Right ventricle myocardium superior (tissue), 1 donor: ENCODE measurements at places on chromosomes 3 and 15. TPM values are rescaled to one million over a fixed set of nuclear protein-coding genes. Genes with fewer than 3 reads are reported as not detected.

DNA sequence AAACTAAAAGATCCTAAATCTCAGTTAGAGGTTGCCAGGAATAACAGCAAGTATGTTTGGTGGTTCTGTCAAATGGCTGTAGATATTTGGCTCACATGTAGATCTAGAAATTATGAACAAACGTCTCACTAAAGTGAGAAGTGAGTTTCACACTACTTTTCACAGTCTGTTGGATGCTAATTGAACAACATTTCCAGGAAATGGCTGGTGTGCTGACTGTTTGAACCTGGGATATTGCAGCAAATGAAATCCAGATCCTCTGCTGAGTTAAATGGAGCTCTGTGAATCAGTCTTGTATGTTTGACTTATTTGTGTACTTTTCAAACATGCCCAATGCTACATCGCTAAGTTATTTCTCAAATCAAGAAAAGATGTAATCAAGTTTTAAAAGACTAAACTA lies 21.3 kb upstream of the RSL24D1 start:
- DNase-seq, result no peak

GRCh38 chr15:68497206-68497910 lies 65.4 kb upstream of the ITGA11 start:
- DNase-seq, result no peak

Gene HAPLN3
- 2.0 TPM for total RNA-seq

GRCh38 chr3:170565495-170565894 lies 20.4 kb downstream of the SLC7A14 start:
- DNase-seq, result no peak

DNA sequence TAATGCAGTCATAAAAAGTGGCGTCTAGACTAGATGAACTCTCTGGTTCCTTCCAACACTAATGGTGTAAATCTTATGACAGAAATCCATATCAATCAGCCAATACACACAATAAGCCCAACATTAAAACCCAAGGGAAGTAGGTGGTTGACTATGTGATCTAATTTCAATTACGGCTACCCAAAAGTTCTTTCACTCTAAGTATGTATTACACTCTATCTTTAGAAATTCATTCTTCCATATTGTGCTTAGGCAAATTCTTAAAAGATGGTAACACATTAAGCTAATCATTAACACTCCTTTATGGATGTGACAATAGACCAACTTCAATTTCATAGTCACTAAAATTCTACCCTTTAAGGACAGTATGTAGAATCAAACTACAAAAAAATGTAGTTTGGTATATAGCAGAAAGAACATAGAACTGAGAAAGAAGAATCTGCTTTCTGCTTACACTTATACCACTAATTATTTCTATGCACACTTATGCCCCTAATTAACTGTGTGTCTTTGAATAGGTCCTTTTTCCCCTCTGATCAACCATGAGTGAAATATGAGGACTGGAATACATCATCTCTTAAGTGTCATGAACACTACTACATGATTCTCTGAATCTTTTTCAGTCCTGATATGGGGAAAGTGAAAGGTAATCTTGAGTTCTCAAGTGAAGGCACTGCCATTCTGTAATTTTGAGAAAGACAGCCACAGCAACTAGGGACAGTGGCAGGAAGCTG lies 557.6 kb downstream of the IGSF11 start:
- DNase-seq, result no peak

Gene SNRPN
- 417 TPM for total RNA-seq

DNA sequence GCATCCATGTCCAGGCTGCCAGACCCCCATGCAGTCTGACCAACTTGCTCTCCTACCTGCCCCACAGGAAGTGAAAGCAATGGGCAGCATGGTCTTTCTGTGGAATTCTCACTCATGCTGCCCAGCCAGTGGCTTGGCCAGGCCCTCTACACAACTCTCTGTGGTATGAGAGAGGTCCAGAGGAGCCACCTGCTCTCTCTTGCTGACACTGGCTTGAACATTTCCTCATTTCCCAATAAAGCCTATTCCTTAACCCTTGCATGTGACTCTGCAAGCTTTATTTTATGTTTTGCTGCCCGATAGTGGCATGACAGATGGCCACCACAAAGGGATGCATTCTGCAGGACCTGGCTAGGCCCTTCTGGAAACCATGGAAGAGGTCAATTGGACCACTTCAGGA lies 53.8 kb downstream of the CCR1 start:
- no peak for DNase-seq

GRCh38 chr15:79811406-79812405 lies 85.1 kb downstream of the MTHFS start:
- peak; percentile 84 for DNase-seq

DNA sequence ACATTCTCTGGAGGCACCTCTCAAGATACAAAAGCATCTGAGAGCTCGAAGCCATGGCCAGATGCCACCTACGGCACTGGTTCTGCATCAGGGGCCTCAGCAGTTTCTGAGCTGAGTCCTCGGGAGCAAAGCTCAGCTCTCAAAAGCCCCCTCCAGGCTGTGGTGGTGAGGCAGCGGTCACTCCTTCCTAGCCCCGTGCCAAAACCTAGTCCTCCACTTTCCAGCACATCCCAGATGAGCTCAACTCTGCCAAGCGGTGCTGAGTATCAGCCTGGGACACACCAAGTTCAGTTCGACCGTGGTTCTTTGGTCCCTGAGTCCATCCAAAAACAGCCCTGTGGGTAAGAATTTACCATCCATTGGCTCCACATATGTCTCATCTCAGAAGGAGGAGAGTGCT lies 79.3 kb upstream of the STT3B start:
- DNase-seq, result no peak

GRCh38 chr3:180390313-180390712 lies 211.7 kb upstream of the TTC14 start:
- no peak for DNase-seq

Gene CCDC54
- total RNA-seq, result not detected

- no peak for DNase-seq
These were observed 23.3 kb downstream of the POPDC2 start for GRCh38 chr3:119636891-119637611.

DNA sequence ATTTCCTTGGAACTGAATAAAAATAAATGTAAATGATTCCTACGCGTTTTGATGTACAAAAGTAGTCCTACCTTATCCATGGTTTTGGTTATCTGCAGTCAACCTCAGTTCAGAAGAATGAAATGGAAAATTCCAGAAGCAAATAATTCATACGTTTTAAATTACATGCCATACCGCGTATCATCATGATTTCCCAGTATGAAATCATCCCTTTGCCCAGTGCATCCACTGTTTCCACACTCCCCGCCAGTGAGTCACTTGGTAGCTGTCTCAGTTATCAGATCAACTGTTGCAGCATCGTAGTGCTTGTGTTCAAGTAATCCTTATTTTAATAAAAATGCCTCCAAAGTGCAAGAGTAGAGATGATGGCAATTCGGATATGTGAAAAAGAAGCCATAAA lies 9.1 kb upstream of the MFSD1 start:
- no peak for DNase-seq

- DNase-seq, result no peak
These were observed 218.9 kb downstream of the CDIN1 start for GRCh38 chr15:36798366-36798765.

DNA sequence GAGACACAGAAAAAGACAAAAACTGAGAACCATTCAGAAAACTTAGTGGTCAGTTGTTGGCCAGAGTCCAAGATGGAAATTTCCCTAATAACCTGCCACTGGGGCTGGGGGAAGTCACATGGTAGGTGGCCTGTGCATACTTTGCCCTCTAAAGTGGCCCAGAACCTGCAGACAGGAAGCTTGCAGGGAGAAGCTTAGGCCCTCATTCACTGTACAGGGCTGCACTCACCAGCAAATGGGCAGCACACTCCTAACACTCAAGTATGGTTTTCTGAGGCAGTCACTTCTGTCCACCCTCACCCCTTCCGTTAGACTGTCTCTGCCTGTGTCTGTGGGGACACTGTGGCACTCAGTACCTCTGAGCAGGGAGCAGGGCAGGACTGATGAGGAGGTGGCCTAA lies 14.5 kb upstream of the RNU6-1 start:
- no peak for DNase-seq

GRCh38 chr3:106930086-106930485 lies 447.2 kb upstream of the CCDC54 start:
- no peak for DNase-seq

GRCh38 chr3:33882296-33882695 lies 83.9 kb downstream of the PDCD6IP start:
- DNase-seq, result no peak

DNA sequence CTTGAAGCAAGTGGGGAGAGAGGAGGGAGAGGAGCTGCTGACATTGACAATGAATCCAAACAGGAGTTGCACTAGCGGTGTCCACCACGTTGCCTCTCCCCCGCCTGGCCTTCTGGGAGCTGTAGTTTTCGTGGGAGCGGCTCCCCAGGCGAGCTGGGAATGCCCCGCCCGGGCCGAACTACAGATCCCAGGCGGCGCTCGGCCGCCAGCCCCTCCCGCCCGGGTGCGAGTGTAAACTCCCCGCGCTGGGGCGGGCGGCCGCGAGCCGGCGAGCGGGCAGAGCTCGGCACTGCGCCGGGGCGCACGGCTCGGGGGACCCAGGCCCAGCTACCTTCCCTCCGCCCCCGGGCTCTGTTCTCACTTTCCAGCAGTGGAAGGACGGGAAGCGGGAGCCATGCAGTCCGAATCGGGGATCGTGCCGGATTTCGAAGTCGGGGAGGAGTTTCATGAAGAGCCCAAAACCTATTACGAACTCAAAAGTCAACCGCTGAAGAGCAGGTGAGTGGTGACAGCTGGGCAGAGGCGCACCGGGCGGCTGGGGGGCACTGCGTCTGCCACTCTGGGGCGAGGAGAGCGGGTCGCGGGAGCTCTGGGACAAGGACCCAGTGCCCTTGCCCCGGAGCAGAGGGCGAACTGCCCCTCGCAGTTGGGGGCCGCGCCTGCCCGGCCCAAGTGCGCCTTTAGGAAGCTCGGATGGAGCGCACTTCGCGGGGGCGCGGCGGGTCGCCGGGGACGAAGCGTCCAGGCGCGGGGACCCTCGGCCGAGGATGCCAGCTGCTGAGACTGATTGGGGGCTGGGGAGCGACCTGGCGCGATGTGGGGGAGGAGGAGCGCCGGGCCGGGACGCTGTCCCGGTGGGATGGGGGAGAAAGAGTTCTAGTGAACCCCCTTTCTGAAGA lies at the start of gene MITF:
TSS of gene MITF (plus strand) at position 261 of the 899 bp plus-strand sequence. CDS start at position 395, 134 bp downstream.
- DNase-seq, result peak; percentile 96

DNA sequence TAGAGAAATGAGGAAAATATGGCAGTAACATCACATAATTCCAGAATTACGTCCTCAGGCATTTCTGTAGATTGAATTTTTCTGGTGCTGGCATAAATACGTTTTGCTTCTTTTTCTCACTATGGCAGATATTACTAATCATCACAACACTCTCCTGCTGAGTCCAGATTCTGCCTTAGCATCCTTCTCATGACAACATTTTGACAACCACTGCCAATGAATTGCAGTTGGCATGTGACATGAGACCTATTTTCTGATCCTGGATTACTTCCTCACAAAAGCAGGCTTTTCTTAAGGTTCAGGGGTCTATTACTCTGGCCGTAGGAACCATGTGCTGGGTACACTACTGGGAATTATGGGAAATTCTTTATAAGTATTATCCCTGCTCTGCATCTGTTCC lies 22.5 kb upstream of the ARL6 start:
- no peak for DNase-seq

DNA sequence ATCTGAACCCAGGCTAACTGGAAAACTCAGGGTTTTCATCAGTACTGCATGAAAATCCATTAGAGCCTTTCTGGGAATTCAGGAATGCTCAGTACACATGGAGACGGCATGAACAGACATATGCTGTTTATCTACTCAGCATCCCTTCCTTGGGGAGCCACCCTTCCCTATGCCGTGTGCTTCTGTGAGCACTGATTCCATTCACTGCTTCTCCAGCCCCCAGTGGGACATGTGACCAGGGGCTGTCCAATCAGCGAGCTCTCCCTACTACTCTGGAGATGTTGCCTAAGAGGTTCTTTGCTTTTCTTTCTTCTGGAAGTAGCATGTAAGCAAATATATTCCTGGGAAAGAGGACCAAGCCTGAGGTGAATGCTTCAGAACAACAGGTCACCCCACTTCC lies 5.6 kb upstream of the PCOLCE2 start:
- no peak for DNase-seq

- DNase-seq, result peak; percentile 70
These were observed 61.4 kb downstream of the ZNF609 start for GRCh38 chr15:64521726-64522164.

DNA sequence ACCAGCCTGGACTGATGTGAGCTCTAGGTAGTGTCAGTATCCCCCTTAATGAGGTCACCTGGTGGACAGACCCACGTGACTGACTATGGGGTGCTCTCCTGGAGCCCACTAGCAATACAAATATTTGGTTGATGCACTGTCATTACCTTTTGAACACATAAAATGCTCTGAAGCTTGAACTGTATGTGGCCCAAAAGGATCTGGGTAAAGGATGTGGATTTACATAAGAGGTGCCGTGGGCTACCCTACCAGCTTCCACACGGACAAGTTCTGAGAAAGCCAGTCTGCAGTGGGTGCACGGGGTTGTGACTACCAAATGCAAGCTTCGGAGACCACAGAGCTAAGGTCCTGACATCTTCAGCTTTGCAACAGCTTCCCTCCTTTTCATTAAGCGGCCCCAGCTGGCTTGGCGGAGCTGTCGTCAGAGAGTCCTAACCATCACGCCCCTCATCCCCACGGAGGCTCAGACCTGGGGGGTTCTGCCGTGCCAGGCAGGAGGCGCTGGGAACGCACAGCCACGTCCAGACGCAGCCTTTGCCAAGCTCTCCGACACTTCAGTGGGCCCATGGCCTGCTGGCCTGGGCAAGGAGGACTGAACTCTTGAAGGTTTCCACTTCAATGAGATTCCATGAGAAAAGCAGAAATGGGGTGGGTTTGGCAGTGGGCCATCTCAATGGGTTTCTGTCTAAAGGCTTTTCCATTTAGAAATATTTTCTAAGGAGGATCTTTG lies 228.3 kb downstream of the ADAMTS17 start:
- peak; percentile 67 for DNase-seq

GRCh38 chr15:55526559-55527036 lies 18.6 kb upstream of the DNAAF4 start:
- DNase-seq, result no peak

GRCh38 chr15:81330366-81331090 lies 6.6 kb upstream of the STARD5 start:
- DNase-seq, result no peak

Gene CD96
- 0.65 TPM for total RNA-seq

DNA sequence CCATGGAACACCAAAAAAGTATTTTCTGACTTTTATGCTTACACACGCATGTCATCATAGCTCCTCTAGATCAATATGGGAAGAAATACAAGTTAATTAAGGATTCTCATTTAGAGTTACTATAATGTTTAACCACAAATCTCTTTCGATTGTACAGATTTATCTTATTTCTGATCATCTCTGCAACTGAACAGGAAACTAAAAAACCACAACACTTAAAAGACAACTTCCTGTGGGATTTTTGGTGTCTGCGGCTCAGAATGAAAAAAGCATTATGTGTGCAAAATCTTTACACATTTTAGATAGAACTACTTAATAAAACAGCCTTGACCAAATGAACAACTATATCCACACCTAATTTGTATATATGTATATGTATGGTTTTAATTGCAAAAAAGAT lies 3.0 kb upstream of the TJP1 start:
- no peak for DNase-seq

Gene CCR8
- not detected for total RNA-seq

DNA sequence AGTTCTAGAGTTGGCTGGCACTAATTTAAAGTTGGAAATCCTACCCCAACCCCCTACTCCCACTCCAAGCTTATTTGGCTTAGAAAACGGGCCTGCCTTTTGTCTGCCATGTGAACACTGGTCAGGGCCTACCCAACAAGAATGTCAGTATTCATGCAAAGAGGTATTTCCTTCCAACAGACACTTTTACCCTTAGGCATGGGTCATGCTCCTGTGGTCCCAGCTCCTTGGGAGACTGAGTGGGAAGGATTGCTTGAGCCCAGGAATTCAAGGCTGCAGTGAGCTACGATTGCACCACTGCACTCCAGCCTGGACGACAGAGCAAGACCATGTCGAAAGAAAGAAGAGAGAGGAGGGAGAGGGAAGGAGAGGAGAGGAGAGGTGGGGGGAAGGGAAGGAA lies 137.5 kb upstream of the LRTM1 start:
- no peak for DNase-seq
